Vagina (tissue), 2 donors: ENCODE measurements at places on chromosomes 7 and 10.

- no peak for DNase-seq
Observed at GRCh38 chr10:93548376-93549071, 17.9 kb upstream of the FFAR4 start.

DNA sequence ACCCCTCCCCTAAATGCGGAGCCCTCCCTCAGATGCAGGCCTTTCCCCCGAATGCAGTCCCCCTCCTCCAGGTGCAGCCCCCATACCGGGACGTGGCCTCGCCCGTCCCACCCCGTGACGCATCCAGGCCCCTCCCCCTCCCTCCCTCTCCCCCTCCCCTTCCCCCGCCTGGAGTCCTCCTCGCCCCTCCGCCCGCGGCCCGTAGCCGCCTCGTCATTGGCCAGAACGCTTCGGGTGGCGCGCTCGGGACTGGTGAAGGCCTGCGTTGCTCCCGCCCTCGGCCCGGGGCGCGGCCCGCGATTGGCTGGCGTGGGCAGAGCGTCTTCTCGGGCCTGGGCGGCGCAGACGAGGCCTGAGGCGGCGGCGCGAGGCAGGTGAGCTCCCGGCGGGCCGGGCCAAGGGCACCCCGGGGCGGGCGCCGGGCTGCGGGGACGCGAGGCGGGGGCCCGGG lies 16.0 kb upstream of the SUN1 start:
- DNase-seq = no peak

- no peak for DNase-seq
Observed at GRCh38 chr7:50352282-50352681, 47.8 kb downstream of the IKZF1 start.

GRCh38 chr10:123043409-123043925 lies 34.7 kb downstream of the ACADSB start:
- no peak for DNase-seq
